HepG2 (cell line): ENCODE measurements at places on chromosomes 4 and X. TPM values are rescaled to one million over a fixed set of nuclear protein-coding genes. Genes with fewer than 3 reads are reported as not detected.

CT45A3 gene
- total RNA-seq, result not detected in 2 replicates

TMPRSS11B gene
- total RNA-seq, result not detected in 2 replicates

CT55 gene
- 0.15 TPM in 1 of 2 replicates, not detected in the other for total RNA-seq

DCAF4L1 gene
- 0.09 TPM in 1 of 2 replicates, not detected in the other for total RNA-seq
